ENCODE measurements at places on chromosomes 2 and 18.

DNA sequence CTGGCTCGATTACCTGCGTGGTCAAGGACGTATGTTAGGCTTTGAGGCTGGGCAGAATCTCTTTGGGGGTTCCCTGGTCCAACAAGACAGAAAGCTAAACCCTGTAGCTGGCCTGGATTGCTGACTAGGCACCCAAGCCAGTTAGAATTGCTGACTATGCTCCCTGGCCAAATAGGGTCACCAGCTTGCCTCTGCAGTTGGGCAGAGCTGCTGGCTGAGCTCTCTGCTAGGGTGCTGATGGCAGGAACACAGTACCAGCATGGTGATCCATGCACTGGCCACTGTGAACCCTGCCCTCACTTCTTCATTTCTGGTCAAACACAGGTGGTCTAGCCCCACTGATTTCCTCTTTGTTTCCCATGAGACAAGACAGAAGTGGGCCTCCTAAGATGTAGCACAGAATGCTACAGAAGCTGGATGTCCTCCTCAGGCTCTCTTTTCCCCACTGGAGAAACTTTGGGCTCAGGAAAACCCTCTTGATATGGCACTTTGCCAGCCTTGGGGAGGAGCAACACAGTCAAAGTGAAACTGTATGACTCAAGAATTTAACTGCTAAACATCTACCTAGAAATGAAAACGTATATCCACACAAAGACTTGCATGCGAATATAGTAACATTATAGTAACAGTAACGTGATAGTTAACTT lies 20.8 kb downstream of the SP140L start:
- no peak for DNase-seq

DNA sequence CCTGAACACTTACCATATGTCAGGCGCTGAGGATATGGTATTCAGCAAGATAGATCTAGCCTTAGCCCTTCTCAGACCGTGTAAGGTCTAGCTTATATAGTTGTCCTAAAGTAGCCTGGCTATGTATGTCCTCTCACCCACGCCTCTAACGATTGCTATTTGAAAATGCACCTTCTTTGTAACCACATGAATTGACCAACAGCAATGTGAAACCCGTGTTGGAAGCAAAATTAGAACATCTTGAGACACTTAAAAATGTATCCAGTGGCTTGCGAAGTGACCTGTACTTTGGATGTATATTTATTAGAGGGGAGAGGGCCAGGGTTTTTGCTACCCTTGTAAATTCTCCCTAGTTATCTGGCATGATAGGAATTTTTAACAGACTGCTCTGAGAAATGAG lies 860.0 kb upstream of the ZEB2 start:
- DNase-seq, result no peak

GRCh38 chr18:75898651-75899050 lies 471.1 kb upstream of the SMIM21 start:
- no peak for DNase-seq

DNA sequence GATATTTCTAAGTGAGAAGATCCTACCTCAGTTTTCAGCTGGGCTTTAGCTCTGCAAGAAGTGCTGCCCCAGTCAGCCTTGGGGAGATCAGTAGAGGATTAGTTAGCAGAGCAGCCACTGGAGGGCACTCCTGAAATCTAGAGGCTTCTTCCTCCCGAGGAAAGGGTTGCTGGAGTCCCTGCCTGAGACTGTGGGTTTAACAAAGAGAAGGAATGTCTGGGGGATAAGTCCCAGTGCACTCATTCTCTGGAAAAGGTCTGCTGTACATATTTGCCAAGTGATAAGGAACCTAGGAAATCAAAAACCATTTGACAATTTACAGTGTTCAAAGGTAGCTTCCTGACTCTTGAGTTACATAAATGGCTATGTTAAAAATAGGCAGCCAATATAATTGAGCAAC lies 207.2 kb downstream of the SLC8A1 start:
- peak; percentile 58 for DNase-seq

DNA sequence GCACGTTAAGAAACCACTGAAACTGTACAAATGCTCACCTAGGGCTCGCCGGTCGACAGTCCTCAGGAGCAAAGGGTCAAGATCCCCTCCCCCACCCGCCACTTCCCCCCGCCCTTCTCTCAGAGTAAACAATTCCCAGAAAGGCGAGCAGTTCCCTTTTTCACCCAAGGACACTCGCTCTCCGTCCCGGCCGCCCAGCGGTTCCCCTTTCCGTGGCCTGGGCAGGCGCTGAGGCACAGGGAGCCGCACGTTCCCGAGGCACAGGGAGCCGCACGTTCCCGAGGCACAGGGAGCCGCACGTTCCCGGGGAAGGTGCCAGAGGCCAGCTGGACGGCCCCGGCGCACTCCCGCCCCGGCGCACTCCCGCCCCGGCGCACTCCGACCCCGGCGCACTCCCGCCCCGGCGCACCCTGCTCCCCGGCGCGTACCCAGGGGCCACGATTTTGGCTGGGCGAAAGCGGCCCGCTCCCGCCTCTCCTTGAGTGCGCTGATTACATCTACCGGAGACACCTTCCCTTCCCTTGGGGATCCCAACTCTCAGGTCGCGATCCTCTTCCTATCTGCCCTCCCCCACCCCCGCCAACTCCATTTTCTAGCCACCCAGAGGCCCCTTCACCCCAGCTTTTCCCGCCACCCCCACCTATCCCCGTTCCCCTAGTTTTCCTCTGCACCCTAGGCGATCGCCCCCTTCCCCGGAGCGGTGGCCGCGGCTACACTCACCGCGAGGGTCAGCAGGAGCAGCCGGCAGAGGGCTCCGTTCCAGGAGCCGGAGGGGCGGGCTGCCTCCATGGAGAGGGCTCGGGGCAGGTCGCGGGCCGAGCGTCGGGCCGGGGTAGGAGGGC lies 817 bp downstream of the DSC2 start:
- no peak for DNase-seq

DNA sequence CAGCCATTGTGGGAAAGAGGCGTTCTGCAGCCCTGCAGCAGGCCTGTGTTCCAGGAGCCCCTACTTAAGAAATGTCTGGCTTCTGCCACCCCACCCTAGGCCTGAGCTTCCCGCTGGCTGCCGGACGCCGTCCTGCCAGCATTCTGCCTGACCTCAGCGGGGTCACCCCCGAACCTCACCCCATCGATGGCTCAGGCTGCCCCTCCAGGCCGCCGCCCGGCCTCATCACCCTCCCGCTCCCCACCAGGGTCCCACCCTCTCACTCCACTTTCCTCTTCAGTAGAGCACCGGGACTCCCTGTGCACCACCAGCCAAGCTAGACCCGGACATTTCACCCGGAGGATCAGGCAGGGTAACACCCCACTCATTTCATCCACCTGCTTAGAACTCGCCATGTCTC lies 73.6 kb upstream of the SALL3 start:
- DNase-seq, result no peak
